ENCODE measurements at places on chromosomes 6 and 20.

- no peak for DNase-seq
These were observed 88.2 kb downstream of the PLG start for GRCh38 chr6:160790028-160790792.

DNA sequence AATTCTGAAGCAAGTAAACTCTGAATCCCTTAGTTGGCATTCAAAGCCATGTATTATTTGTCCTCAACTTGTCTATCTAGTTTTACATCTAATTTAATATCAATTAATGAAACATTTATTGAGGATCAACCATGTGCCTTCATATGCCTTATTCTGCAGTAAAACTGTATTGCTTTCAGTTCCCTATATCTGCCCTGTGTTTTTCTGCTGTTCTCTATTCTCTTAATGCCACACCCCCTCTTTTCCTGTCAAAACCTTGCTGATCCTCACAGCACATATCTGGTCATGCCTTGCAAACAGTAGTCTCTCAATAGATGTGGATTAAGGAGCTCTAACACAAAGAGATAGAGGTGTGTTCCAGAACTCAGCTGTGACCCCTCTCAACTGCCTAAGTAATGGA is 2.0 kb downstream of the FIG4 start:
- no peak for DNase-seq

DNA sequence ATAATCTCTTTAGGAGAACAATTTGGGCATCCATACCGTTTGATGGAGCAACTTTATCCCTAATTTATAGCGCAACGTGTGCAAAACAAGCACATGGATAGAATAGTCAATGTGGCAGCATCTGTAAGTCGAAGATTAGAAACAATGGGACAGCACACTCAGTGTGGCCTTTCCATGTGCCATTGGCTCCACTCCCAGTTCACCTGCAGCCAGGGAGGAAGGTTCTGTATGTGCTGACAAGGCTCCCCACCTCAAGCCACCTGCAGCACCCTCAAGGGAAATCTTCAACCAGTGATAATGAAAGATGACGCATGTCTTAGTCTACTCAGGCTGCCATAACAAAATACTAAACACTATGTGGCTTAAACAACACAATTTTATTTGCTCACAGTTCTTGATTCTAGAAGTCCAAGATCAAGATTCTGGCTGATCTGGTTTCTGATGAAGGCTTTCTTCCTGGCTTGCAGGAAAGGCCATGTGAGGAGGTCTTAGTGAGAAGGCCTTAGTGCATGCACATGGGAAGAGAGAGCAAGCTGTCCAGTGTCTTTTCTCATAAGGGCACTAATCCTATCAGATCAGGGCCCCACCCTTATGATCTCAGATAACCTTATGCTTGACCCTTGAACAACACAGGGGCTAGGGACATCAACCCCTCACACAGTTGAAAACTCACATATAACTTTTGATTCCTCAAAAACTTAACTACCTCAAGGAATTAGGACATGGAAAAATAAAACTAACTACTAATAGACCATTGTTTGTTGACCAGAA is 34.9 kb upstream of the SHLD1 start:
- DNase-seq, result no peak

DNA sequence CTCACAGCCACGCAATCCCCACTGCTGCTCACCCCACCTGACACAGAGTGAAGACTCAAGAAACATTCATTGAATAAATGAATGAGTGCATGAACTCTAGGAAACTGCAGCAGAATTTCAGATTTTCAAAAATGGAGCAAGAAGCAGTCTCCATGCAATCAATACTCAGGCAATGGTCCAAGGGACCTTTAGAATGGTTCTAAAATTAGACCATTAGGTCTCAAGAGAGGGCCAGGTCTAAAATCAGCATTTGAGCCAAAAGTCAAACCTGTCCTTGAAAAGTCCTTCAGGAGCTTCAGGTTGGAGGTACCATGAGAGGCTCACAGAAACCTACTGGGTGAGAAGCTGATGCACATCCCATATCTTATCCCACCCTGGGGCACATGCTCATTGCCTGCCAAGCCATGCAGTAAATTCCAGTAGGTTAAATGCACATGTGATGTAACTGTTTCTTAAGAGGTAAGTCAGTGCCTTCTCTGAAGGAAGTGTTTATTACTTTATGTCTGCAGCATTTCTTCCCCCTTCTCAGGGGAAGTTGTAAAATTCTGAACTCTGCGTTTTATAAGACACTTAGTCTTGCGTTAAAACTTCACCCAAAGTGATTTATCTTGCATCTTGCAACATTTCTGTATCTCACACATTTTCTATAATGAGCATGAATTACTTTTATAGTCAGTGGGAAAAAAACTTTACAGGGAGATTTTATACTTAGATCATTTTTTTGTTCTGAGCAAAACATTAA is 126.6 kb downstream of the ADAT2 start:
- DNase-seq, result no peak

DNA sequence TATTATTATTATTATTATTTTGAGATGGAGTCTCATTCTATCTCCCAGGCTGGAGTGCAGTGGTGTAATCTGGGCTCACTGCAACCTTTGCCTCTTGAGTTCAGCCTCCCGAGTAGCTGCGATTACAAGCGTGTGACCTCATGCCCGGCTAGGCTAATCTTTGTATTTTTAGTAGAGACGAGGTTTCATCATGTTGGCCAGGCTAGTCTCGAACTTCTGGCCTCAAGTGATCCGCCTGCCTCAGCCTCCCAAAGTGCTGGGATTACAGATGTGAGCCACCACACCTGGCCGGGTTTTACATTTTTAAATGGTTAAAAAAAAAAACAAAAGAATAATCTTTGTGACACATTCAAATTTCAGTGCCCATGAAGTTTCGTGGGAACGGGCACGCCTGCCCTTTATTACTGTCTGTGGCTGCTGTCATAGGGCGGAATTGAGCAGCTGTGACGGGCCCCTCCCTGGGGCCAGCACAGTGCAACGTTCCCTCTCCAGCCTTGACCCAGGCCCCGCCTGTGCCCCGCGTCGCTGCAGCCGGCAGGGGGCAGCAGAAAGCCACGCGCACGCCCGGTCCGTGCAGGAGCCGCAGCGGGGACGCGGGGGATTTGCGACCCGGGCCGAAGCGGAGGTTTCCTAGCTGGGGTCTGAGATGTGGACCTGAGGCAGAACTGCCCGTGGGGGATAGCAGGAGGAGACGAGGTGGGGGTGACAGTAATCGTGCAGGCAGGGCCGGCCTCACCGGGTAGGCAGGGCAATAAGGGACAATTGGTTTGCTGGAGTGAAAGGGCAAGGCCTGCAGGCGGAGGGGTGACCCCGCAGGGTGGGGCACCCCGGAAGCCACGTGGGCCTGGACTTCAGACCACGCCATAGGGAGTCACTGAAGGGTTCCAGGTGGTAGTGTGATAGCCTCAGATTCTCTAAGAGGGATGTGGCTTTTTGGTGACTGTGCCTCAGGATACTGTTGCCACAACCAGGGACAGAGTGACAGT is 54.3 kb downstream of the SYTL3 start:
- DNase-seq, result peak; percentile 76

DNA sequence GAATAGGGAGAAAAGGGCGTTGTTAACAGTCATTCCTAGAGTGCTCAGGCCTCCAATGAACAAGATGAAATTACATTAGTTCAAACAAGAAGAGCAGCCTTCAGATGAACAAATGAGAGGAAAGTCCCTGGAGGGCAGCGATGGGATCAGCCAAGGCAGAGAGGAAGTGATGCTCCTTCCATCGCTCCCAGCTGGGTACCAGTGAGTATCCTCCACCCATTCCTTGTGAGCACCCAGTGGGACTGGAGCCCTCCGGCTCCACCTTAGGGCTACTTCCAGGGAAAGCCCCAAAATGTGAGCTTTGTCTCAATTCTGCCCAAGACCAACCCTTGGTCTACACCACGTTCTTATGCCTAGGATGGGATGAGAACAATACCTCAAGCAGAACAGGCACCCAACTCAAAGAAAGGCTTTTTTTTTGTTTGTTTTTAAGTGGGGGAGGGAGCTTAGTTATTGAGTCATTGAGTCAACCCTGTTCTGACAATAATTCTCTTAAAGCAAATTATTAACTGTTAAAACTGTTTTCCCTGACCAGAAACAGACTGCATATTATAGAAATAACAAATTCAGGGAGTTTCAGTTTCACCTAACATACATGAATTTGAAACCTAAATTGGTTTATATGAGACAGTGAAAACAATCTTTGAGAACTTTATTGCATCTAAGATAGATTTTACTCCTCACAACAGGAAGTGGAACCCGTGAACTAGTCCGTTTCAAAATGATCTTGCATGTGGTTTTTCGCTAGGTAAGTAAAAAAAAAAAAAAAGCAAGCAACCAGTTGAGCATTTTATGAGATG is 106.9 kb downstream of the IPCEF1 start:
- no peak for DNase-seq

- no peak for DNase-seq
These were observed 108.5 kb upstream of the NHSL1 start for GRCh38 chr6:138607478-138608433.

DNA sequence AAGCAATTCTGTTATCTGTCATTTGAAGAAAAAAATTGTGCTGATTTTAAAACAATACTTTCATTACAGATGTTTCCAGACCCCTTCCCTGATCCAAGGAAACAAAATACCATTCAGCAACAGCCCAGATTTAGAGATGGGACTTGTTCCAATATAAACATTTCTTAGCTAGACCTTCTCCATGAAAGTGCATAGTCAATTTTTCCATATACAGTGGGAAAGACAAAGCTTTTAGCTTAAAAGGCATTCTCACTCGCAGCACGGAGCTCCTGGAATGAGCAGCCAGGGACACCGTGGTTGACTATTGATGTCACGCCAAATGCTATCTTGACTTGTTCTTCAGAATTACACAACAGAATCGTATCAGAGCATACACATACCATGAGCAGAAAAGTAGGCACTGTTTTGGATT is 21.5 kb downstream of the LAMA4 start:
- DNase-seq, result no peak

DNA sequence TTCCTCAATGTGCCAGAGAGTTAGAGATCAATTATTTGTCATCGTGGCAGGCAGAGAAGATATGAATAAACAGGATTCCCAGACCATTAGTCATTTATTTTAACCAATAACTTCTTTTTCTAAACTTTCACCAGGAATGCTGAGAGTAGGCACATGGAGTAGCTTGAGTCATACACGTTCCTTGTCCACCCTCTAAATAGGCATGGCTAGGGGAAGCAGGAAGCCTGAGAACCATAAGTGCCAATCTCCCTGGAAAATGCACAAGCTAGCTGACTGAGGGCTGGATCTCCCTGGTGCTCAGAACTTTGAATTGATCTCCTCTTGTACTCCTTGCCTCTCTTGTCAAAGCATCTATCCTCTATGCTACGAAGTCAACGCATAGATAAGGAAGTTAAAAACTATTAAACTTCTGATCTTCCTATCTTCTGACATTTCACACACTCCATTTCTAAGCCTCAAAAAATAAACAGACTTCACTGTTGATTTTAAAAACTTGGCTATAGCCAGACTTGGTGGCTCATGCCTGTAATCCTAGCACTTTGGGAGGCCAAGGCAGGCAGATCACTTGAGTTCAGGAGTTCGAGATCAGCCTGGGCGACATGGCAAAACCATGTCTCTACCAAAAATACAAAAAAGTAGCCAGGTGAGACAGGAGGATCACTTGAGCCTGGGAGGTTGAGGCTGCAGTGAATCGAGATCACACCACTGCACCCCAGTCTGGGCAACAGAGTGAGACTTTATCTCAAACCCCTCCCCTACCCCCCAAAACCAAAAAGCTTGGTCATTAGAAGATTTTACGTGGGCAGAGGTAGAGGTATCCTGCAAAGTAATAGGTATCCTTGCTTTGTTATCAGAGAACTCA is 11.8 kb downstream of the ADTRP start:
- no peak for DNase-seq

- DNase-seq, result no peak
These were observed 25.1 kb downstream of the FKBP1C start for GRCh38 chr6:63236398-63236817.

DNA sequence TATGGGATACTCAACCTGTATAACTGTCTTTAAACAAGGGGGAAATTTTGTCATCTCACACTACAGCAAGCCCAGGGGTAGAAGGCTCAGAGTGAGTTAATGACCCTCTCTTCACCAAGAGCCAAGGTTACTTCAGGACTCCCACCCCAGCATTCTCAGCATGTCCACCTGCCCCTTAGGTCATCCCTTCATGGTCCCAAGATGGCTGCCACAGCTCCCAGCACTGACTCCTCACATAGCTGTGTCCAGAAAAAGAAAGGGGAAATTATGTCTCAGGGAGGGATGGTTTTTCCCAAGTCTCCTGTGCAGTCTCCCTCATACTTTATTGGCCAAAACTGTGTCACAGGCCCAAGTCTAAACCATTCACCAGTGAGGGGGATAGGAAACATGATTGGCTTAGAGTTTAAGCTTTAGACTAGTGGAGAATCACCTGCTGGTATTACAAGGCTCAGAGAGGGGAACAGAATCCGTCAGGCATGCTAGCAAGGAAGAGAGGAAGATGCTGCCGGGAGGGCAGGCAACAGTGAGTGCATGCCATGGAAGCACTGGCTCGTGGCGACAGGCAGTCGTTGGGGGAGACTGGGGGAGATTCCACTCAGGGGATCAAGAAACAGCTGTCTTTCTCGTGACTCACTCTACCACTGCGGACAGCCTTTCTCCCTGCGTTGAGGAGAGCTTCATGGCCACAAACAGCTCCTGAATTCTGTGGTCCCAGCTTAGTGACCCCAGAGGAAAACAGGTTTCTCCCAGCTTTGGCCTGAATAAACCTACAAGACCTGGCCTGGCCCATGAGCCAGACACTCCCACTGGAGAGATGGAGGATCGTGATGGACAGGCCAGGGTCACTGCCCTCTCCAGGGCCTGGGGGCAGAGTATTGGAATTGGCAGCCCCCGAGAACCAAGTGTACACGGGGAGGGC is 37.2 kb downstream of the HM13 start:
- DNase-seq, result no peak

GRCh38 chr6:7143476-7143974 is 35.8 kb downstream of the RREB1 start:
- no peak for DNase-seq

DNA sequence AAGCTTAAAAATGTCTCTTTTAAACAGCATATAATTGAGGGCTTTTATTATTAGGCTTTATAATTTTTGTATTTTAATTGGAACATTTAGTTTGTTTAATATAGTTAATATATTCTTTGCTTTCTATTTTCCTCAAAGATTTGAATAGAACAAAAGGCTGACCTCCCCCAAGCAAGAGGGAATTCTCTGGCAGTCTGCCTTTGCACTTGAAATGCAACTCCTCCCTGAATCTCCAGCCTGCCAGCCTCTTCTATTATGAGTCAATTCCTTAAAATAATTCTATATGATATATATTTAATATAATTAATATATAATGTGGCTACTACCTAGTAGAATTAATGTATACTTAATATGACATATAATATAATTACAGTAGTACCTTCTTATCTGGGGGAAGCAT is 69.2 kb downstream of the PTPRA start:
- no peak for DNase-seq

DNA sequence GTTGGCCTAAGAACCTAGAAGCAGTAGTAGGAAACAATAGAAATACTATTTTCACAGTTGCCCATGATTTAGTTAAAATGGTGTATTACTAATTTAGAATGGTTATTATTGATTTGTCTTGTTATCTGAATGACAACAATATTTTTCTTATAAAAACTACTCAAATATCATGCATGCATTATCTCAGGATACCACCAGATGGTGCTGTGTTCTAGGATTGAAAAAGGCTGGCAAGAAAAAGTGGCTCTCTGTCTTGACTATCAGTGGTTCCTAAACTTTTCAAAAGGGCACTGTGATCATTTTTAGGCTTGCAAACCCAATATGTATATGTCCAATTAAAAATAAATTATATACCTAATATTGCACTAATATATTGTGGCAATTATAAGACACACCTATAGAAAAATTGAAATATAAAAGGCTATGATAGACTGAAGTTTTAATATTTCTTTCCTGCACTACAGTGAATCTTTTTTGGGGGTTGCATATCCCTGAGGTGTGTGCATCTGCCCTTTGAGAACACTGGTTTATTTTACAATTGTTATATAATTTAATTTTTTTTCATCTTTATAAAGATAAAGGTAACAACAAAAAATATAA is 131.7 kb upstream of the MLIP start:
- peak; percentile 31 for DNase-seq
